Thyroid gland (tissue), 4 donors: ENCODE measurements at places on chromosomes 7 and 10. TPM values are rescaled to one million over a fixed set of nuclear protein-coding genes. Genes with fewer than 3 reads are reported as not detected.

Gene C10orf120
- total RNA-seq: not detected

DNA sequence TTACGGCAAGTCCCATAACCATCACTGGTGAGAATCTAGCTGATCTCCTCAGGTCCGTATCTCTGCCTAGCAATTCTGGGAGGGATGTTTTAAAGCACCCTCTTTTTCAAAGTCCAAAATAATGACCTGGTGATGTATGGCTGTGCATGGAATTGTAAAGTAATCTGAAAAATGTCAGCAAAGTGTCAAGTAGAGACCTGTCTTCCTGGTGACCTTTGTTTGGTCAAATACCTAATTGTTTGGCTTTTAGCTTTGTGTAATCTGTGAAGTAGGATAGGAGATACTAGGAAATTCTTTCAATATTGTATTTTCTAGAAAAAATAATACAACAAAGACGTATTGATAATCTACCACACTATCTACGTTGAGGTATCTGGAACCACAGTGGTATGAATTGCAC, 51.0 kb downstream of the ABCB5 start:
- no peaks in the 10 kb centered on the region for H3K27me3 ChIP-seq
- no peaks in the 10 kb centered on the region for H3K36me3 ChIP-seq
- no peak overlapping the region for H3K27ac ChIP-seq
- DNase-seq: no peak
- H3K4me1 ChIP-seq: no peaks in the 10 kb centered on the region

GRCh38 chr10:13383399-13383761, 35.3 kb upstream of the SEPHS1 start:
- peak overlapping the region; percentile 18 for H3K4me3 ChIP-seq
- no peaks in the 10 kb centered on the region for H3K36me3 ChIP-seq
- H3K4me1 ChIP-seq: peaks cover 22% of the 10 kb centered on the region
- H3K27me3 ChIP-seq: no peaks in the 10 kb centered on the region
- DNase-seq: peak; percentile 95

- H3K27ac ChIP-seq: no peak overlapping the region
- no peaks in the 10 kb centered on the region for H3K36me3 ChIP-seq
- DNase-seq: no peak
- no peak overlapping the region for H3K4me3 ChIP-seq
- no peaks in the 10 kb centered on the region for H3K4me1 ChIP-seq
Measured at GRCh38 chr10:126349101-126349500, 39.2 kb downstream of the ADAM12 start.

- no peak for DNase-seq
- no peak overlapping the region for H3K4me3 ChIP-seq
- no peak overlapping the region for H3K27ac ChIP-seq
Measured at GRCh38 chr7:146922782-146923181, 806.2 kb downstream of the CNTNAP2 start.

Gene CNTNAP2
- 0.88 TPM for total RNA-seq

Gene NCF1
- total RNA-seq: 6.0 TPM

Gene PKD2L1
- total RNA-seq: not detected

GRCh38 chr7:155251831-155252230, 45.8 kb upstream of the INSIG1 start:
- H3K4me1 ChIP-seq: peaks cover 2% of the 10 kb centered on the region
- no peaks in the 10 kb centered on the region for H3K27me3 ChIP-seq
- no peak overlapping the region for H3K27ac ChIP-seq
- H3K4me3 ChIP-seq: no peak overlapping the region
- H3K36me3 ChIP-seq: no peaks in the 10 kb centered on the region
- no peak for DNase-seq

GRCh38 chr7:106009503-106010226, 46.6 kb downstream of the CDHR3 start:
- no peaks in the 10 kb centered on the region for H3K36me3 ChIP-seq
- no peak overlapping the region for H3K4me3 ChIP-seq
- peak; percentile 84 for DNase-seq
- H3K4me1 ChIP-seq: peaks cover 17% of the 10 kb centered on the region
- no peaks in the 10 kb centered on the region for H3K27me3 ChIP-seq
- no peak overlapping the region for H3K27ac ChIP-seq

GRCh38 chr10:119702583-119702982, 23.3 kb upstream of the INPP5F start:
- no peaks in the 10 kb centered on the region for H3K36me3 ChIP-seq
- H3K4me1 ChIP-seq: no peaks in the 10 kb centered on the region
- no peak overlapping the region for H3K4me3 ChIP-seq
- no peaks in the 10 kb centered on the region for H3K27me3 ChIP-seq
- H3K27ac ChIP-seq: no peak overlapping the region

DNA sequence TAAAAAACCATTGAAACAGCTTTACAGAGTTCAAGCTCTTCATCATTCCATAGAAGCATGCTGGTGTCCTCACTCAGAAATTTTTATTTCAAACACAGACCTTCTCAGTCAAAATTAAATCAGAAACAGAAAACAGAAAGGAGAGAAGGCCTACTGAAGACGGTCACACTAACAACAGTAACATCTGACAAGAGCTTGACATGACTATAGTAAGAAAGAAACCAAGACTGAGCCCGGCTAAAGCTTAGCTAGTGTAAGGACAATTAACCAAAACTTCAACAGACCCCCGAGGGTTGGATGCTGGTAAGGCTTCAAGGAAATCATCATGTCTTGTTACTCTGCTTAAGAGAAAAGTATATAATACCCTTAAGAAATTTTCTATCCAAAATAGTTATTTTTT, 38.6 kb downstream of the MTPN start:
- H3K27ac ChIP-seq: no peak overlapping the region
- H3K4me3 ChIP-seq: no peak overlapping the region
- no peaks in the 10 kb centered on the region for H3K36me3 ChIP-seq
- no peaks in the 10 kb centered on the region for H3K27me3 ChIP-seq

Gene HYAL4
- total RNA-seq: 0.89 TPM

GRCh38 chr10:1360011-1360557, 303.9 kb downstream of the WDR37 start:
- no peaks in the 10 kb centered on the region for H3K36me3 ChIP-seq
- no peaks in the 10 kb centered on the region for H3K4me1 ChIP-seq
- H3K4me3 ChIP-seq: no peak overlapping the region
- no peak overlapping the region for H3K27ac ChIP-seq
- no peaks in the 10 kb centered on the region for H3K27me3 ChIP-seq

- no peak for DNase-seq
- H3K4me1 ChIP-seq: peaks cover 22% of the 10 kb centered on the region
- H3K36me3 ChIP-seq: no peaks in the 10 kb centered on the region
- peak overlapping the region; percentile 31 for H3K27ac ChIP-seq
- no peak overlapping the region for H3K4me3 ChIP-seq
Measured at GRCh38 chr10:75464478-75465449, 33.3 kb downstream of the LRMDA start.

DNA sequence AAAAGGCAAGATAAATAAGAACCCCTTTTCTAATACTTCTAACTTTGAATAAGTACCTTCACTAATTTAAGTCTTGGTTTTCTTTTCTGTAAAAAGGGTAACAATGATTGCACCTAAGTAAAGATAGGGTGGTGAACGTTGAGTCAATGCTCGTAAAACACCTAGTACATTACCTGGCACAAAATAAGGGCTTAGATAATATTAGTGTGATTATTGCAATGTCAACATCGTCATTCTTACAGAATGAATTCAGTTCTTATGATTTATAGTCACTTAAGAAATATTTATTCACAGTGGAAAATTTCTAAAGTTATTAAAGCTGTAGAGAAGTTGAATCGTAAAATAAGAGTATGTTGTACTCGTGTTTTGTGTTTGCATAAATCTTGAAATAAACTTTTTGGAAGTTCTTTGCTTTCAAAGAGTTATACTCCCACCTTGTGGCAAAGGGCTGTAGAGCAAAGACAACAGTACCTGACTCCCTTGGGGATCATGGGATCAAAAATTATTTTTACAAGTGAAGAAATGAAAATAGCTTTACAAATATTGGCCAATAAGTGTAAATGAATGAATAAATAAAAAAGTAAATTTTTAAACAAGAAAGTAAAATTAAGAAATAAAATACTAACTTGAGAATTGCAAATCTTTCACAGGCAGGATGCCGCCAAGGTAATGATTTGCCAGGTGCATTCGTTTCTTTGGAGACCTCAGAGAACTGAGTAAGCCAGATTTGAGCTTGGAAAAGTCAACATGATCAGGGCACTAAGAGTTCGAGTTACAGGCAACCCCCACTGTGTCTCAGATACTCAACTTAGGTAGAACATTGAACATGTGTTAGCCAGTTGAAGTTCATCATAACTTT, 285.8 kb upstream of the CACNA2D1 start:
- no peaks in the 10 kb centered on the region for H3K27me3 ChIP-seq
- no peak overlapping the region for H3K4me3 ChIP-seq
- DNase-seq: peak; percentile 9
- no peaks in the 10 kb centered on the region for H3K4me1 ChIP-seq

Gene SRGN
- 140 TPM for total RNA-seq

GRCh38 chr10:113104047-113104446, 154.0 kb downstream of the TCF7L2 start:
- H3K4me3 ChIP-seq: no peak overlapping the region
- H3K36me3 ChIP-seq: no peaks in the 10 kb centered on the region
- no peak overlapping the region for H3K27ac ChIP-seq

Gene SPDYE1
- not detected for total RNA-seq

Gene HTR5A
- total RNA-seq: 0.59 TPM

DNA sequence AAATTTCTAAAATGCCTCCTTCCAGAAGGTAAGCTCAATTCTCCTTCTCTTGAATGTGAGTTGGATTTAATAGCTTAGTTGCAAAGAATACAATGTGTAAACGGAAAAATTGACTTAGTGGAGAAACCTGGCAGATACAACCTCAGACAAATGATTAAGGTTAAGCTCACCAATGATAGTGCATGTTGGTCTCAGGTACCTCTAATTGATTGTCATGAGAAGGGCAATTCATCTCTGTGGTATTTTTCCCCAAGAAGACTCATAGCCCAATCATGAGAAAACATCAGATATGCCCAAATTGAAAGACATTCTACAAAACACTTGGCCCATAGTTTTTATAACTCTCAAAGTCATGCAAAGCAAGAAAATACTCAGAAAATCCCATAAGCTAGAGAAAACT, 36.2 kb upstream of the TMEM106B start:
- no peaks in the 10 kb centered on the region for H3K4me1 ChIP-seq
- H3K36me3 ChIP-seq: no peaks in the 10 kb centered on the region
- no peak overlapping the region for H3K4me3 ChIP-seq
- no peaks in the 10 kb centered on the region for H3K27me3 ChIP-seq
- DNase-seq: no peak
- H3K27ac ChIP-seq: no peak overlapping the region

GRCh38 chr10:14698829-14699170, 75.9 kb downstream of the FAM107B start:
- H3K36me3 ChIP-seq: no peaks in the 10 kb centered on the region
- no peak for DNase-seq
- H3K27me3 ChIP-seq: no peaks in the 10 kb centered on the region
- no peaks in the 10 kb centered on the region for H3K4me1 ChIP-seq
- H3K27ac ChIP-seq: no peak overlapping the region

DNA sequence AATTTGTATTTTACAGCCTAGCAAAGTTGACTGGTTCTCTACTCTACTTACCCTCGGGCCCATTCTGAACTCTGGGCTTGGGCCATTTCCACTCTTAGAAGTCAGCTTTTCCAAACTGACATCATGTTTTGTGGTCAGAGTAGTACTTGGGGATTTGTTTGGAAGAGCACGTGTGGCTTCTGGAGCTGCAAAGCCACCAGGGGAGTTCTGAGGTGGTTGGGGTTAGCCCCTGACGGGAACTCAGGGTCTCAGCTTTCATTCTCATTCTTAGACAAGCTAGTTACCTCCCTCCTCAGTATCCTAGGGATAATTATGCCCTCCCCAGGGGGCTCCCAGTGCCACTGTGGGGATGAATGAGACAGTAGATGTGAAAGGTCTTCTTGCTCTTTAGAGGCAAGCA, 647.7 kb upstream of the GALNT17 start:
- H3K36me3 ChIP-seq: no peaks in the 10 kb centered on the region
- H3K27ac ChIP-seq: no peak overlapping the region

DNA sequence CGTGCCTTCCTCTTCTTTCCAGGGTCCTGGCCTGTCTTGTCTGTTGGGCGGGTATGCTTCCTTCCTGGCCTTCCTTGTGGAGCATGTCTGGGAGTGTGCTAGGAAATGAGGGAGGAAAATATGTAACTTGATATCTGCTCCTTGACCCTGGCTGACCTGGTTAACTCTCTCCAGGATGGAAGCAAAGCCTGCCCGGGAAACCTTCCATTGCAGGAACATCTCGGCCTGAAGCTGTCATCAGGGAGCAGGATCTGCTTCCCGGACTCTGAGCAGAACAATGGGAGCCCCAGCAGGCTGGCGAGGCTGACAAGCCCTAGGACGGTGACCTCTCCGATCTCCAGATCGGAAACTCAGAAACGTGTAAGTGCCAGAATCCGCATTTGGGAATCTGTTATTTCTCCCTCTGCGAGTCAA, 340.3 kb downstream of the FRMD4A start:
- H3K4me1 ChIP-seq: peaks cover 20% of the 10 kb centered on the region
- no peak overlapping the region for H3K4me3 ChIP-seq
- DNase-seq: no peak

Gene CPEB3
- total RNA-seq: 18.4 TPM

GRCh38 chr7:2643386-2644219, 11.8 kb downstream of the TTYH3 start:
- no peak overlapping the region for H3K4me3 ChIP-seq
- DNase-seq: no peak
- H3K4me1 ChIP-seq: peaks cover 35% of the 10 kb centered on the region
- H3K27ac ChIP-seq: no peak overlapping the region
- peaks cover 15% of the 10 kb centered on the region for H3K36me3 ChIP-seq
- H3K27me3 ChIP-seq: no peaks in the 10 kb centered on the region

Gene DPP6
- 82.2 TPM for total RNA-seq

DNA sequence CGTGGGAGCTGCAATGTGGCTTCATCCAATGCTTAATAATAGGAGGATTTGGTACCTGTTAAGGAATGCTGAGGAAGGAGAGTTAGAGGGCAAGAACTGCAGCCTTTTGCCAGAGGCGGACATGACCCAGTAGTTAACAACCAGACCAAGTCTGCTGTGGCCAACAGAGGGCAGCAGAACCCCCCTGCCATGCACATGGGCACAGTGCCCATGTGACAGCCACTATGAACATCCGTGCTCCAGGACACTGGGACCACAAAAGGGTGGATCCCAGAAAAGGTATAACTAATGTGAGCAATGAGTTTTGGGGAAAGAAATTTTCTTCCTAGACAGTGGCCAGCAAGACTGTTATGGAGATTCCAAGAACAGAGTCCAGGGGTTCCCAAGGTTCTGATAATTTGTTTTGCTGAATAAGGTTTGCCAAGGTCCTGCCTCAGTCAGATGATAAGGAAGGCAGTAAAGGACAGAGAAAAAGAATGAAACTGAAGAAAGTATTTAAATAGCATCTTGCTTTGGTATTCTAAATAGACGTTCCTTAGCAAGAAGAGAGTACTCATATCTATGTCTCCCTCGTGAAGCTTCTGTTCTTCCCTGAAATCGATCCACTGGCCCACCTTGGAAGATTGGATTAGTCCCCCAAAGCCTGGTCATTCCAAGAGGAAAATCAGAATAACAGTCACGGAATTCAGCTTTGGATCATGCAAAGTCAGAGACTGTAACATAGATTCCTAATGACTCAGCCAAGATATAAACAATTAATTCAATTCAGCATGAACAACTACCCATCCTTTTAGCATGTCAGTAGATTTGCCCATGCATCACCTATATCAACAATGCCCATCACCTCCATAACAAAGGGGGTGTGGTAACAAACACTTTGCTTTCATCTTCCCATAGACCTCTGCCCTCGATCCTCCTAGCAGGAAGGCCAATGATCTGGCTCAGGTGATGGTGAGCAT, 56.0 kb downstream of the LGI1 start:
- H3K4me3 ChIP-seq: no peak overlapping the region
- H3K27me3 ChIP-seq: no peaks in the 10 kb centered on the region
- H3K27ac ChIP-seq: no peak overlapping the region
- no peaks in the 10 kb centered on the region for H3K36me3 ChIP-seq
- no peaks in the 10 kb centered on the region for H3K4me1 ChIP-seq
